ENCODE measurements at places on chromosomes 7 and 10. TPM values are rescaled to one million over a fixed set of nuclear protein-coding genes. Genes with fewer than 3 reads are reported as not detected.

Gene UNCX
- total RNA-seq, result 0.69 TPM

Gene ZNF736
- total RNA-seq, result 32.3 TPM

Gene TMEM130
- 14.1 TPM for total RNA-seq

Gene NXPH1
- total RNA-seq, result 60.7 TPM

Gene MBL2
- total RNA-seq, result not detected

Gene STK17A
- 18.8 TPM for total RNA-seq

Gene SH2D4B
- total RNA-seq, result 0.20 TPM

Gene LLCFC1
- total RNA-seq, result not detected

DNA sequence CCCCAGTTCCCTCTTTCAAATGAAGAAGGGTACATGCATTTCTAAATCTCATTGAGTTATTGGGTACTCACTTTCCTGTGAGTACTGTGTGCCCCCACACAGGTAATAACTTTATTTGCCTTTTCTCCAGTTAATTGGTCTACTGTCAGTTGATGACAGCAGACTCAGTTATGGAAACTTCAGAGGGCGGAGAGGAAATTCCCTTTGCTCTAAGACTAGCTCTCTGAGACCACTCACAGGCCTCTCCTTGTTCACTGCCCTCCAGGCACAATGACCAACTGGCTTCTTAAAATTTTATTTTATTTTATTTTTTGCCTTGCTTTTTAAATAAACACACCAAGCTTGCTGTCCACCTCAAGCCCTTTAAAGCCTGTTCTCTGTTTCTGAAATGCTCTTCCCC lies 235.8 kb upstream of the AOAH start:
- DNase-seq, result no peak

DNA sequence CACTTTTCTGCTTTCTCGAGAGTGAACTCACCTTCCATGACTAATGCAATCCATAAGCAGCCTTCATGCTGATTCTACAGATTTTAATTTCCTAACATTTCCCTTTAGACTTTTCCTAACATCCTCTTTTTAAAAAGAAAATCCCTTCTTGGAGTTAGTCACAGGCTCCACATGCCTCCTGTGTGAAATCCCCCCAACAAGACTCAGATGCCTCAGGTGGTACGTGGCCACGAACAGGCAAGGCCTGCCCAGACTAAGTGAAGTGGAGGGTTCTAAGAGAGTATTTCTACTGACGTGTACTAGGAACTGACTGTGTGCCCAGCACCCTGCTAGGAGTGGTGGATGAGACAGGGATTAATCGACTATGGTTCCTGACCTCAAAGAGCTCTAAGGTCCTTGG lies 125.9 kb upstream of the HPS1 start:
- DNase-seq, result no peak

DNA sequence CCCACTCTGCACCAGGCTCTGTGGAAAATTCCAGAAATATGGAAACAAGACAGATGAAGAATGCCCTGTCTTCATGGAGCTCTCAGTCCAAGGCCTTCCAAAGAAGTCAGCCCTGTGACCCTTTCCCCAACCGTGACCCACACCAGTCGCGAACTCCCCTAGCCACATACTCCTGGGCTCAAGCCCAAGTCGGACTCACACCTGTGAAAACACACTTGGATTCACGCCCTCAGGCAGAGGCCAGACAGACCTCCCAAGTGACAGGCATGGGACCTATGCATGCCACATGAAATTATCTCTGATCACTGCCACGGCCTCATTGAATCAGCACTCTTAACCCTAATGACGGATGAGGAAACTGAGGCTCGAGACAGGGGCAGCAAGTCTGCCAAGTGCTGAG lies 42.5 kb downstream of the ZCCHC24 start:
- DNase-seq, result no peak

- peak; percentile 38 for DNase-seq
These were observed 190.7 kb downstream of the C7orf25 start for GRCh38 chr7:42720991-42721796.

DNA sequence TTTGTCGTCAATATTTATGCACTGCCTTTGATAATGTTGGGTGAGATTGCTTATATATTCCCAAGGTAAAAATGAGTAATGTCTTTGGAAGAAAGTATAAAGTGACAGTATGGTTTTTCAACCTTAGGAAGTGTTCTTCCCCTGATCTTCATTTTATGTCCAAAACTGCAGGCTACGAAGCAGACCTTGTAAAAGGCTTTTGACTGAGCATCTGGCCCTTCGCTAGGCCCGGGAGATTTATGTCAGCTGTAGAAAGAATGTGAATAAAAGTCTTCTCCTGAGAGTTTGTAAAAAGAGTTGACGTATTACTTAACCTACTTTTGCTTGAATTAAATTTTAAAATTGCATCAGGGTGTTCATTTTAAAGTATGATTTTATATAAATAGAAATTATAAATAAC lies 116.8 kb downstream of the CPED1 start:
- DNase-seq, result no peak

DNA sequence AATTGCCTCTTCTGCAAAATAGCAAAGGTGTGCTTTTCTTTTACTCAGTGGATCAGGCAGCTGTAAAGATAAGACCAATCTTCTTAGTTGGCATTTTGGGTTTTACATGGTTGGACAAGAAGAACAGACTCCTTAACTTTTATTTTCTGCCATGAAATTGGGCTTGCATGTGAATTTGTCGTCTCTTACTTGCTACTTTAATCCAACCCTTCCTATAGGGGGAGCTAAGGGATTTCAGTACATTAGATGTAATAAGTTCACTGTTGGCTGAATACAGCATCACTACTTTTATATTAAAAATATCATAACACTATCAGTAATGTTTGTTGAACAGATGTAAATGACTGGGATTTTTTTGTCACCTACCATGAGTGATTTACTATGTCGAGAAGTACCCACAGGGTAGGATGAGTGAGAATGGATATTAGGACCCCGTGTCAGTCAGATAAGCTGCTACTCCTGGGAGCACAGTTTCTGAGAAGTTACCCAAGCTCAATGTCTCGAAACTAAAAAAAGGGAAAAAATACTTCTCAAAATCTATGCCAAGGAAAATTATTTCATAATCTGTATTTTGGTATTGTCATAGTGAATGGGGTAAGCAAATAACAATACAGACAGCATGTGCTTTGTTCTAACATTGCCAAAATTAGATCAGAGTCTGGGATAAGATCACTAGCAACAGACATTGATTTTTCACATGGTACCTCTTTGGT lies 127.4 kb upstream of the AGR3 start:
- DNase-seq, result no peak

GRCh38 chr10:97144297-97144696 lies 41.5 kb downstream of the SLIT1 start:
- peak; percentile 53 for DNase-seq

GRCh38 chr10:133405844-133406527 lies 12.0 kb downstream of the MTG1 start:
- no peak for DNase-seq

- no peak for DNase-seq
These were observed 93.1 kb downstream of the MAPK8 start for GRCh38 chr10:48399551-48399950.

DNA sequence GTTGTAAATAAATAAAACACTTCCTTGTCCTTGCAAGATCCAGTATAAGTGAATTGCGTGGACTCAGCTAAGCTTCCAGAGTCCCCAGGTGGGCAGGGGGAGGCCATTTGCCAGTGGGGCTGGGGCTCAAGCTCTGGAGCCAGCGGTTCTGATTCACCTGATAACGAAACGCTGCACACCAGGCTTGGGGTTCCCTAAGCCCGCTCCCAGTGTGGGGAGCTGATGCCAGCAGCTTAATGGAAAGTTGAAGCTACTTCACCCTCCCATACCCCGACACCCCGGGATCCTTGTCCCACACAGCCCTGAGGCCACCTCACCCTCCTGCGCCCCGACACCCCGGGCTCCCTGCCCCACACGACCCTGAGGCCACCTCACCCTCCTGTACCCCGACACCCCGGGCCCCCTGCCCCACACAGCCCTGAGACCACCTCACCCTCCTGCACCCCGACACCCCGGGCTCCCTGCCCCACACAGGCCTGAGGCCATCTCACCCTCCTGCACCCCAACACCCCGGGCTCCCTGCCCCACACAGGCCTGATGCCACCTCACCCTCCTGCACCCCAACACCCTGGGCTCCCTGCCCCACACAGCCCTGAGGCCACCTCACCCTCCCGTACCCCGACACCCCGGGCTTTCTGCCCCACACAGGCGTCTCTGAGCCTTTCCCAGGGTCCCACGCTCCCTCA lies 30.8 kb downstream of the FKBP6 start:
- no peak for DNase-seq

- DNase-seq, result no peak
These were observed at the start of gene GIMAP5 for GRCh38 chr7:150737265-150738055. TSS of gene GIMAP5 (plus strand) at chr7:150737418. CDS start at chr7:150740885, 3,467 bp downstream.

DNA sequence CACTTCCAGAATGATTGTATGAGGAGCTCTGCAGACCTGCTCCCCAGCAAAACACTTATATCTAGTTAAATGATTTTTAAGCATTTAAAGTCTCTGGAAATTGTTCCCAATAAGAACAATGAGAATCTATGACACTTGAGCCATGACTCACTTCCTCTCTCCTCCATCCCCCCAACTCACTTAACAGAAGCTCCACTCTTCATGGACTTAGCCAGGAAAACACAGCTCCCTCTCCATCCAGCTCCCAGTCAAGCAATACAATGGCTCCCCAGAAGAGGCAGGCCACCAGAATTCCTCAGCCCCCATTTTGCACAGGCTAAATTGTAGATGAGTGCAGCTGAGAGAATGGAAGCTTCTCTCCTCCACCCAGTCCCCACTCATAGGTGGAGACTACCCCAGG lies 27.0 kb downstream of the AOC1 start:
- DNase-seq, result no peak

DNA sequence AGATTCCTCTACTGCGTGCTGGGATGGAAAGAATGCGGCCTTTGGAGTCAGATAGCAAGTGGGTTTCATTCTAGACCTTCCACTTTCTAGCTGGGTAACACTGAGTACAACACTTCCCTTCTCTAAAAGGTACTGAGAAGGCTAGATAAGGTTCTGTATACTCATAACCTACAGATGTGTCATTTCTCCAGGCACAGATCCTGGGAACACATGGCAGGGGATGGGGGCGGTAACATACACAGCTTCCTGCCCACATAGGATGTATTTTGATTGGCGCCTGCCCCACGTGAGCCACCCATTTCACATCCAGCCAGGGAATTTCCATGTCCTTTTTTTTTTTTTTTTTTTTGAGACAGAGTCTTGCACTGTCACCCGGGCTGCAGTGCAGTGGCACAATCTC lies 31.8 kb downstream of the KLRG2 start:
- DNase-seq, result no peak

- no peak for DNase-seq
These were observed 1326.3 kb downstream of the XPNPEP1 start for GRCh38 chr10:108597031-108597430.

DNA sequence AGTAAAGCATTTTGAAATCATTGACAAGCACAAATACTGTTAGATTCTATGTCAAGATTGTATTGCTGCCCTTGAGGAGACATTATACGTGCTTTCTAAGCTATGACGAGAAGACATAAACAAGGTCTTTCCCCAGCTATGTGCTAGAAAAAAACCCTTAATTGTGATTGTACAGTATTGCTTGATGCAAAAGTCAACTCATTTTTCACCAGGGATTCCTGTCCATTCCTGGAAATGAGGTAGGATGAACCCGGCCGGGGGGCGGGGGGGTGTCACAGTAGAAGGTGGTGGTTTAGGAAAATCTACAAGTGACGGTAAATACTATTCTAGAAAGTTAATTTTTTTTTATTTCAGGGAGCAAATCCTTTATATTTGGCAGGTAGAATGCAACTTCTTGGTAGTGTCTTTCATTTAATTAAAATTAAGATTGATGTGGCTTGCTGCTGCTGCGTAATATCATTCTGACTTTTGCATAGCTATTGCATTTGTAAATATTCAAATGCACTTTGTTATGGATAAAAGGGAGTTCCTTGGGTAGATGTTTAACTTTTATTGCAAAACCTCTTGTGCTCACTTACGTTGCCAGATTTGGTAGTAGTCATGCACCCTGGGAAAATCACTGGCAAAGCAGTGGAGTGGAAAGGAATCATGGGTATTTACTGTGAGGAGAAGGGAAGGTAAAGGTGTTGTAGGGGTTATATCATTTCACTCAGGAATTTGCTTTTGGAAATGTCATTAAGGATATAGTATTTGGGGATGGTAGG lies 164.4 kb upstream of the PRPS1L1 start:
- DNase-seq, result no peak

DNA sequence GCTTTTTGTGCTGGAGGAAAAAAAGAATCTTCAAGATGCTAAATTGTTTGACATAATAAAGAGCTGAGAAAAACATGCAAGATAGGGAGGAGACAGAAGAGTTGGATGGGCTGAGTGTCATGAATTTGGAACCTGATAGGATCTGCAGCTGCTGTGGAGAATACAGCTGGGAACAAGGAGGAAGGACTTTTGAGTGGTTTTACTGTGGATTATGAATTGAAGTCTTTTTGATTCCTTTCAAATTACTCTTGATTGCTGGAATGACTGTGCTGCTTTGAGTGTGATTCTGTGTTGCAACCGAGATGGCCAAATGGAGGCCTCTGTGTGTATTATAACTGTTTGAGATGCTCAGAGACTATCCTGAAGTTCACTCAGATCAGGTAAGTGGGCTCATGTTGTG lies 4.0 kb downstream of the EFCAB10 start:
- no peak for DNase-seq

GRCh38 chr10:80496555-80497172 lies 41.0 kb upstream of the SH2D4B start:
- no peak for DNase-seq

GRCh38 chr10:21749788-21750187 lies 215.8 kb downstream of the MLLT10 start:
- DNase-seq, result no peak

DNA sequence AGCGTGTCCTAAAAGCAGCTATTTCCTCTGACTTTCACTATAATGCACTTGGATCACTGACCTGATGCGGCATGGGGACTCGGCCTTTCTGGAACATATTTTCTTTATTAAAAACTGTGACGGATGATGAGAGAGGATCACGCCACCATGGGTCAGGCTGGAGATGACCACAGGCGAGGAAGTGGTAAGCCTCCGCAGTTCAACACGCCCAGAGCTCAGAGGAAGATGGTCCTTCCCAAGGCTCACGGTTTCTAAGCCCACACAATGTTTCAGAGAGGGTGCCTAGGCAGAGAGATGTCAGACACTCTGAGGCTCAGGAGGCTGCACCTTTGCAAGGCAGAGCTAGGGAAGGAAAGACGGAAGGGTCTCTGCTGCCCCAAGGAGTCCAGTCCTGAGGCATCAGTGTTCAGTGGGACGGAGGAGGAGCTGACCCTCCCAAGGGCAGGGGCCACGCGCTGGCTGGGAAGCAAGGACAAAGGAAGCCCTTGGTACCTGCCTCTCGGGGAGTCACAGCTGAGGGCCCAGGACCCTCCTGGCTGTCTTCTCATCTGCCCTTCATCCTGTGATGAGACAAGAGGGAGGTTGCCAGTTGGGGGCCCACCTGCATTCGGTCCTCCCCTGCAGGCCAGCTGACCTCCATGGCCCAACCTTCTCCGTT lies 9.5 kb downstream of the CHST15 start:
- DNase-seq, result no peak
